T-helper 9 cell (primary cell): ENCODE measurements at places on chromosomes 6 and 20.

DNA sequence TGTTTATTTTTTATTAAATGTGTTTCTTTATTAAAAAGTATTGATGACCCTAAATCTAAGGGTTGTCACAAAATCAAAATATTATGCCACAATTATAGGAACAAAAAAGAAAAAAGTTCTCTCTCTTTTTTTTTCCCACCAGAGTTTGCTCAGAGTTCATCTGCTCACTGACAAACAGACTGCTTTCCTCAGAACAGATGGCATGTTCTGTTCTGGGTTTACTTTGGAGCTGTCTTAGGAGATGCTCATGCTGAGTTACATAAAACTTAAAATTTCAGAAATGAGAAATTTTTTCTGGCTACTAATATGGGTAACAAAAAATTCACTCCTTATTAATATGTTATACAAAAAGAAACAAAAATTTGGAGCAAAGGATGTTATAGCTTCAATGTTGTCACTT, 30.3 kb downstream of the STK38 start:
- no peak for DNase-seq

GRCh38 chr6:2118136-2118535, 127.3 kb downstream of the GMDS start:
- no peak for DNase-seq

DNA sequence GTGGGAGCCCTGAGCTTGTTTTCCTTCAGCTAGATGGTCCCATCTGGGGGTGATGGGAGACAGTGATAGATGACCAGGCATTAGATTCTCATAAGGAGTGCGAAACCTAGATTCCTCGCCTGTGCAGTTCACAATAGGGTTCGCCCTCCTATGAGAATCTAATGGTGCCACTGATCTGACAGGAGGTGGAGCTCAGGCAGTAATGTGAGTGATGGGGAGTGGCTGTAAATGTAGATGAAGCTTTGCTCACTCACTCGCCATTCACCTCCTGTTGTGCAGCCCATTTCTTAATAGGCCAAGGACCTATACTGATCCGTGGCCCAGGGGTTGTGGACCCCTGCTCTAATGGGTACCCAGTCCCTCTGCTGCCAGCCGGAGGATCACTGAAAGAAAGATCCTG, 20.7 kb upstream of the KCNB1 start:
- DNase-seq: no peak

DNA sequence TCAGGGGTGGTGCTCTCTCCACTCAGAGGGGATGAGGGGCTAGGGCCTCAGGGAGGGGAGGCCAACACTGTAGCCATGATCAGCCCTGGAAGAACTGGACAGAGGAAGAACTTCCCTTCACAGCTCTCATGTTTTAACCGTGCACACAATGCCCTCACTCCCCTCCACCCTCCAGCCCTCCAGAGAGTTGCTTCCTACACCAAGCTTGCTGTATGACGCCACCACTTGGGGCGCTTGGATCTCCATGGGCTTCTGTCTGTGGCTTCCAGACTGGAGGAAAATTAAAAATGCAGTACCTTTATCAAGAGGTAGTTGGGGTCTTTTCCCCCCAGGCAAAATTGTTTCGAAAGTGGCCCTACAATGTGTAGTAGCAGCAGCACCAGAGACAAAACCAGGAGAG, 48.4 kb downstream of the ARHGAP40 start:
- DNase-seq: no peak

GRCh38 chr20:51372176-51372803, 170.2 kb downstream of the NFATC2 start:
- DNase-seq: peak; percentile 52

- DNase-seq: no peak
These were observed 93.4 kb upstream of the NXT1 start for GRCh38 chr20:23257106-23257761.

DNA sequence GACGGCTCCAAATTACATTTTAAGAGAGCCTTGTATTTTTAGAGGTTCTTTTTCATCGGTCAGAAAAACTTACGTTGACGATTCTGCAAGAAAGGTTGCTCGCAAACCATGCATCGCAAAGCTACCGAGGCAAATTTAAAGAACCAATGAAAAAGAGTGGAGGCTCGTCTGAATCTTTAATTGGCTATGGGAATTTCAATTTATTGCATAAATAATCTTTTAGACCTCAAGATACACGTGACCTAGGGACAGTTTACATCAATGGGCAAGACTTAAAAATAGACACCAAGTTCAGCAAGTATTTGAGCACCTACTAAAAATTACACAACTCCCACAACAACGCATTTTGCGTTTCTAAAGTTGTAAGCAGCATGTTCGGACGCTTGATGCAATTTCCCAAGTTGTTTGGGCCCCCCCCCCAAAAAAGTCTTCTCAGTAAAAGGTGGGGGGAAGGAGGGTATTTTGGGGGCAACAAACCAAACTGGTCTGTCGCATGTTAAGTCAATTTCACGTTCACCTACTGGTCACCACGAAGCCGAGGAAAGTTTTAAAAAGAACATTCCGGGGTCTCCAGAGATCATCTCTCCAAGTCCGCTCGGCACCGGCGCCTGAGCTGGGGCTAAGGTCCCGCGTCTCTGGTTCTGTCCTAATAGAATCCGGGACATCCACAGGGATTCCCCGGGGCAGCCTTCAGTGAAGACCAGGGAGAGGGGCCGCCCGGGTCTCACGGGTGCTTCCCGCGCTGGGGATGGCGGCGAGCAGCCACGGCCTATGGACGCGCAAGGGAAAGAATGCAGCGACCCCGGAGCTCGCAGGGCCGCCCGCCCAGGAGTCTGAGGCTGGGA, 851 bp downstream of the SNX5 start:
- DNase-seq: no peak

DNA sequence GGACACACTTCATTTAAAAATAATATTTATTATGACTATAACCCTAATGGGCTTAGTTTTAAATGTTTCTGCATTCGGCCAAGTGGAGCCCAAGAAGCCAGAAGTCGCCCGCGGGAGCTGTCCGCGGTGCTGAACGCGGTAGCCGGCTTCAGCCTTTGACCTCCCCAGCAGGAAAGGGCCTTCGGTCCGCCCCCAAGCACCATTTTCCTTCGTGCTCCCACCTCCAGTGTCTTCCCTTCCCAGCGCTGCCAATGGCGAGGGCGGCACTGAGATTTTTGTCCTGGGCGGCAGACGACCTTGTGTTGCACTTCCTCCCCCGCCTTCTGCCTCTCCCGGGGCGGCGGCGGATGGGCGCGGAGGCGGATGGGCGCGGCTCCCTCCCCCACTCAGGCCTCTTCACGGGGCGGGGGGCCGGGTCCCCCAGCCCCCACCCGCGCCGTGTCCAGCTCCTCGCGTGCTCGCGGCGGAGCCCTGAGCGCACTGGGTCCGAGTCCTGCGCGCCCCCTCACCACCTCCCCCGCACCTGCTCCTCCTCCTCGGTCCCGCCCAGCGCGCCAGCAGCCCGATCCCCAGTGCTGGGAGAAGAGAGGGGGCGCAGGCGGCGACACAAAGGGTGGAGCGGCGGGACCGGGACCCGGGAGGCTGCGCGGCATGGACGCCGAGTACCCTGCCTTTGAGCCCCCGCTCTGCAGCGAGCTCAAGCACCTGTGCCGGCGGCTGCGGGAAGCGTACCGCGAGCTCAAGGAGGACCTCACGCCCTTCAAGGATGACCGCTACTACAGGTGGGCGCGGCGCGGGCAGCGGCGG, 23.6 kb upstream of the TMEM181 start:
- DNase-seq: peak; percentile 72
